ENCODE measurements at places on chromosomes 5 and 9.
A peak's percentile ranks its signal among the peaks of the same experiment; 100 is the strongest.

DNA sequence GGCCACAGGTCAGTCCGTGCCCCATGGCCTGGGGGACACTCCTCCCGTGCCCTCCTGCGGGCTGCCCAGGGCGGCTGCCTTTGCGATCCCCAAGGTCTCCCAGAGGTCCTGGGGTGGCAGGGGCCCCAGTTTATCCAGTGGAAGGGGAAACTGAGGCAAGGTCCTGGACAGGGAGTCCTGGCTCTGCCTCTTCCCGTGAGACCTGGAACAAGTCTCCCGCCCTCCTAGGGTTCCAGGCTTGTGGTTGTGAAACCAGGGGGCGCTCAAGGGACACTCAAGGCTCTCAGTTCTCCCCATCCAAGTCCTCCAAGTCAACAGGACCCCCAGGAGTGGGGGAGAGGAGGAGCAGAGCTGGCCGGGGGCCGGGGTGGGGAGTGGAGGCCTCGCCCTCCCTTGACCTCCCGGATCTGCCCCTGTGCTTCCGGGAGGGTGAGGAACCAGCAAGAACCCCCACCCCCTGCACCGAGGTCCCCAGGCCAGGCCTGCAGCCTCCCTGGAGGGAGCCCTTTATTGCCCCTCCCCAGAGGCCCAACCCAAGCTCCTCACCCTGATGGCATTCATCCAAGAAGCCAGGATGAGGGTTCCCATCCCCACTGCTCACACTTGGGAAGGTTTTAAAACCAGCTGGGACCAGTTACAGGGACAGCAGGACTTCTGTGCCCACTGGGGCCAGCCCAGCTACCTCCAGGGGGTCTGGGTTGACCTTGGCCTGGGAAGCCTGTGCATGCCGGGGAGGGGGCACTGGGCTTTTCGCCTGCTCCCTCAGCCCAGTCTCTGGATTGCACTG lies 24.7 kb upstream of the TMEM250 start:
- no peak for DNase-seq

GRCh38 chr5:149724130-149724840 lies 5.8 kb upstream of the PPARGC1B start:
- DNase-seq: no peak

GRCh38 chr9:36163049-36163785 lies 6.0 kb upstream of the CCIN start:
- peak; percentile 77 for DNase-seq

DNA sequence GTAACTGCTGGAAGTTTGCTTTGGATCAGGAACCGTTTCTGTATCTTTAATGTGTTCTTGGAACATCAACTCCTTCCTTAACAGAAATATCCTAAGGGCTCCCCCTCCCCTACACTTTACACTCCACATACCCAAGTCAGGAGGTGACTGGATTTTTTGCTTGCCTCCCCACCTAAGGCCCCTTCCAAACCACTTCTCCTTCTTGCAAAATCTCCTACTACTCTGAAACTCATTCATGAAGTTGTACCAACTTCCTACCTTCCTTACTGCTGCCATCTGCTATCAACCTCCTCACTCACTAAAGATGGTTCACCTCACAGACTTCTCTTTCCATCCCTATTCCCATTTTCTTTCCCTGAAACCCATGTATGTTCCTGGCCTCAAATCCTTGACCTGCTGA lies 16.1 kb downstream of the TXN start:
- DNase-seq: no peak

DNA sequence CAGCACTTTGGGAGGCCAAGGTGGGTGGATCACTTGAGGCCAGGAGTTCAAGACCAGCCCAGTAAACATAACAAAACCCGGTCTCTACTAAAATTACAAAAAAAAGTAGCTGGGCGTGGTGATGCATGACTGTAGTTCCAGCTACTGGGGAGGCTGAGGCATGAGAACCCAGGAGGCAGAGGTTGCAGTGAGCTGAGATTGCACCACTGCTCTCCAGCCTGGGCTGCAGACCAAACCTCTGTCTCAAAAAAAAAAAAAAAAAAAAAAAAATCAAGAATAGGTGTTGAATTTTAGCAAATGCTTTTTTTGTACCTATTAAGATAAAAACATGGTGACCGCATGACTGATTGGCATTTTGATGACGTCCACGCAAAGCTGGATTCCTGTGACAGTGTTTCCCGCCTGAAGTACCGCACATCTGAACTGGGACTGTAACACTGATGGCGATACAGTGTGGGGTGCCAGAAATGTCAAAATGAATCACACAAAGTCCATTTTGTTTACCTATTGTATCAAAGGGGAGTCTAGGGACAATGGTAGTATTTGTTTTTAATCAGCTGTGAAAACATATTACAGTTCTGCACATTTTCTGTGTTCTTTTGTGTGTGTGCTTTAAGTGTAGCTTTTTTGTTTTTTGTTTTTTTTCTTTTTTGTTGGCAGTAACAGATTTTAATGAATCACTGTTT lies 23.2 kb upstream of the TBC1D9B start:
- no peak for DNase-seq

- DNase-seq: no peak
Measured at GRCh38 chr5:146124580-146124979, 19.2 kb upstream of the PLAC8L1 start.

DNA sequence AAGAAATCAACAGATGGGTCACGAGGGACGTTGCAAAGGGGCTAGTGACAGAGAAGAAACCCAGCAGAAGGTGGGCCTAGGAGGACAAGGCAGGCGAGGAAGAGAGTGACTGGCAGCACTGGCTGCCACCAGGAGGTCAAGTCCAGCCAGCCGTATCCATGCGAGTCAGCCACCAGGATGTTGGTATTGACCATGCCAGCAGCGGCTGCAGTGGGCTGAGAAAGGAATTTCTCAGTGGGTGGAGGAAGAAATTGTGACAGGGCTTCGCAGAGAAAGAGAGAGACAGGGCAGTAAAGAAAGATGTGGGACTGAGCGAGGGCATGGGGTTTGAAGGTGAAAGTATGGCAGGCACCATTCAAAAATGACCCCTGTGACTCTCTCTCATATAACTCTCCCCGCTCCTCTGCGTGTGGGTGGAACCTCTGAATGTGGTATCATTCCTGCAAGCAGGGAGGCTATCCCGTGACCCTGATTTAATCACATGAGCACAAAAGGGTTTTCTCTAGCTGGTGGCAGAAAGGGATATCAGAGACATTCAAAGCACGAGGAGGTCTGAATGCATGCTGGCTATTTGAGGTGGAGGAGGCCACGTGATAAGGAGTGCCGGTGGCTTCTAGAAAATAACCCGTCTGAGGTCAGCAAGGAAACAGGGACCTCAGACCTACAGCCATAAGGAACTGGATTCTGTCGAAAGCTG lies 45.4 kb upstream of the FBXW11 start:
- DNase-seq: no peak

DNA sequence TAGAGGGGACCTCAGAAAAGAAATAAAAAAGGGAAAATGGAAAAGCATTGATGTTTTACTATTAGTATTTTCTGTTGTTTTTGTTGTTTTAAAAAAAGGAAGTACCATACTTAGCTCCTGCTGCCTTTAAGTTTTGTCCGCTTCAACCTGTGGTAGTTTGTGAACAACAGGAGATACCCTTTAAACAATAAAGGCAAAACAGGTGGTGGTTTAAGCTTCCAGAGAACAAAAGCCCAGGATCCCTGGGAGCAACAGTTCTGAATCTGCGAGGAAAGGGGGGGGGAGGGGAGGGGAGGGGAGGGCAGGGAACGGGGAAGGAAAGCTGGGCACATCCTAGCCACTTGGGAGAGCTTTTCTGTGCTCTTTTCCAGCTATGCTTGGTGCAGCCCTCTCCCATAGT lies 2.1 kb upstream of the PSIP1 start:
- DNase-seq: no peak

GRCh38 chr9:12930906-12931305 lies 156.1 kb downstream of the LURAP1L start:
- no peak for DNase-seq

- DNase-seq: no peak
Measured at GRCh38 chr9:131892902-131893500, 153.1 kb upstream of the RAPGEF1 start.

DNA sequence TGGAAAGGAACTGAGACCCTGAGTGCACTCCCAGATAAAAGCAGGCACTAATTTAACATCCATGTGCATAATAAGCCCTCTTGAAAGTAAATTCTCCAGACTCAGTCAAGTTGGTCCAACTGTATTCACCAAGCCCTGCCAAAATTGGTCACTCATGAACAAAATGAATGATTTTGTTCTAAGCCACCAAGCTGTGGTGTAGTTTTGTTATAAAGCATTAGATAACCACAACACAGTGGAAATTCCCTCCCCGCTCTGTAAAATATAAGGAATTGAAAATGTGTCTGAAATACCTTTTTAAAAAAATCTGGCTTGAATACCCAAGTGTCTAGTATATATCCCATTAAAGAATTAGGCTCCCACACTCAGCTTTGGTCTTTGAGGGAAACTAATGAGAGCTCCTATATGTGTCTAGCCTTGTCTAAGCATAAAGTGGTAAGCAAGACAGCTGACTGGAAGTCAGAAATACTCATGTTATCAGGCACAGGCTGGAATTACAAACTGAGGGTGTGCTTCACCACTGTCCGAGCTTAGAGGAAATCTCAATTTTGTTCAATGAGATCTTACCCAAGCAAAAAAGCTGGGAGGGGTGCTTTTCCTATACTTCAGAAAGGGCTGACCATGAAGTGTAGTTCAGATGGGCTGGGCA lies 33.2 kb downstream of the IDNK start:
- DNase-seq: no peak

GRCh38 chr5:168073311-168073710 lies 218.1 kb upstream of the WWC1 start:
- no peak for DNase-seq

DNA sequence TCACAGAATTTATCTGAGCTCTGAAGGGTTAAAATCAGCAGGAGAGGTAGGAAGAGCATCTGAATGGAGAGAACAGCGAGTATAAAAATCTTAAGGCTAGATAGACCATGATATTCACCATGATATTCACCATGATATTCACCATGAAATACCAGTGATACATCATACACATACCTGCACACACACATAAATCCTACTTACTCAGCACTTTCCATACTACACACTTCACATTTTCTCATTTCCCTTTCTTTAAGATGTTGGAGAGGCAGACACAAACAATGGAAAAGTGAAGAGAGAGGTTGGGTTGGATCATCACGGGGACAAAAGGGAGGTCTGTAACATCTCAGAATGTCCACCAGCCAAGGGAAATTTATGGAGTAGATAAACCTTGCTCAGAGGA lies 66.4 kb upstream of the ATP10B start:
- DNase-seq: no peak

DNA sequence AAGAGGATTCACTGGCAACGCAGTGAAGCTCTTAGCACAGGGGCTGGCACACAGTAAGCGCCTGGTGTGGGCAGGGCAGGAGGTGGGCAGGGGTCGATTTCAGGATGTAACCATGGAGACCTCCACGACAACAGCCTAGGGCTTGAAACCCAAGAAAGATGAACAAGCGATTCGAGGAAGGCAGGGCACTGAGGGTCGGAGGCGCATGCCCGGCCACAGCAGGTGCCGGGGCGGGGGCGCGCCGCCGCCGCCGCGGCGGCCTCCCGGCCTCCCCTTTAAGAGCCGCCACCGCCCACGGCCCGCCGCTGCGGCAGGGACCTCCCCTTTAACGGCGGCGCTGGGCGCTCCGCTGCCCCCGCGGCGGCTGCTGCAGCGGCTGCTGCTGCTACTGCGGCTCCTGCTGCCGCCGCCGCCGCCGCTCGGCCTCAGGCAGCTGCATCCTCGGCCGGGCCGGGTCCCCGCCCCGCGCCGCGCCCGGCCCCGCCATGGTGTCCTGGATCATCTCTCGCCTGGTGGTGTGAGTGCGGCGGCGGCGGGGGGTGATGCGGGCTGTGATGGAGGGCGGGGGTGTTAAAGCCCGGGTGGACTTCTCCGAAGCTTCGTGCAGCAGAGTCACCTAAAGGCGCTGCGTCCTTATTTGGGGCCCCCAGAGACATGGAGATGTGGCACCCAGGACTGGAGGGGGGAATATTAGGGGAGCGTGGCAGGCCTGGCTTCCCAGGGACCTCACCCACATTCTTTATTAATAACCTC lies at the start of gene REEP2:
REEP2 (plus strand) TSS at position 334 of the 753 bp plus-strand sequence; CDS start at position 486, 152 bp downstream.
- no peak for DNase-seq

DNA sequence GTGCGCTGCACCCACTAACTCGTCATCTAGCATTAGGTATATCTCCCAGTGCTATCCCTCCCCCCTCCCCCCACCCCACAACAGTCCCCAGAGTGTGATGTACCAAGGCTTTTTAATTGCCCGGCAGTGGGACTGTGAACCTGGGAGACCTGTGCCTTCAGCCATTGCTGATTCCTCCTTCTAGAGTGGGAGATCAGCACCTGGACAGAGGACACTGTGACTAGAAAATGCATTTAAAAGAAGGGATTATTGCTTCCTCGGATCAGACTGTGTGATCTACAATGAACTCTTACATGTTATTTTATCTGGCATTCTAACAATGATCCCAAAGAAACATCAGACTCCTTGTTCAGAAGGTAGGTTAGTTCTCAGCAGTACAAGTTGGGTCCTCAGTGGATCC lies 25.9 kb downstream of the CTSL start:
- no peak for DNase-seq

GRCh38 chr9:13089666-13090065 lies 189.8 kb downstream of the MPDZ start:
- no peak for DNase-seq

GRCh38 chr5:158264264-158264663 lies 405.3 kb upstream of the CLINT1 start:
- no peak for DNase-seq

DNA sequence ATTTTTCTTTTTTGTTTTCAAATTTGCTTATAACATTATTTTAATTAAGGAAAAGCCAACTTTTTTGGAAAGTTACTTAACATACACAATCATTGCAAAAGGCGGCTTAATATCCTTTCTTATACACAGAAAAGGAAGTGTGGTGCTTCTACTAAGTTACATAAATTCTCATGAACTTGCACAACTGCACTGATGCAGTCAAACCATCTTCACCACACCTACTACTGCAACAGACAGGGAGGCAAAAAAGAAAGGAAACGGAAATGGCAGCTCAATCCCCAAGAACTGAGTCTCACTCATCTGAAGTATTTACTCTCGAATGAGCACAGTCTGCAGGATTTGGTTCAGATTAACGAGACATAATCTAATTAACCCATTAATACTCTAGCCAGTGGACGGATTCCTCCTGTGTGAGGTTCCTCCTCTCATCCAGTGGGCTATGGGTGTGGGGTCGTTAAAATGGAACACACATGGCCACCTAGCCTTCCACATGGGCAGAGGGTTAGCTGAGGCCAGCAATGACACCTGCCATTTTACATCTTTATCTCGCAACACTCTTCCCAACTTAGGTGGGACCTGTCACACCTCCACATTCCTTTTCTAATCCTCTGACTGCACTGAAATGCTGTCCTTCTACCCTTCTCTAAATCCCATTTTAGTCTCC lies 30.0 kb downstream of the GOLM1 start:
- DNase-seq: no peak

DNA sequence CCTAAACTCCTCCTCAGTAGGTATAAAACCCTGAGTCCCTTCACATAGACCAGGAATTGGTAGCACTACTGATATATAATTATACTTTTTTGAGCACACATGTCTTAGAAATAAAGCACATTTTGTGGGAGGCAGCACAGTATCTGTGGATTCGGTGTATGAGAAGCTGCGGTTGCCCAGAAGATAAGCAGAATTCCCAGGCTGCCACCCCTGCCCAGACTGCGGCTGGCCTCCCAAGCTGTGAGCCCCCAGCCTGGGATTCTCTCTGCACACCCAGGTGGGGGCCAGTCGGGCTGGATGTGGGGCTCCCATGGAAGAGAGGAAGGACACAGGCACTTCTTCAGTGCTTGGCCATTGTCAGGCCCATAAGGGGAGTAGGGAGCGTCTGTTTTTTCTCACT lies 25.6 kb upstream of the ANGPTL2 start:
- DNase-seq: no peak

GRCh38 chr5:133359861-133360260 lies 252.5 kb downstream of the FSTL4 start:
- DNase-seq: no peak

All from urinary bladder (tissue), 4 donors.